Mucosa of gallbladder (tissue), 1 donor: ENCODE measurements at places on chromosomes 4 and X.

- DNase-seq, result no peak
These were observed 370.7 kb downstream of the GPAT3 start for GRCh38 chr4:83906561-83906960.

DNA sequence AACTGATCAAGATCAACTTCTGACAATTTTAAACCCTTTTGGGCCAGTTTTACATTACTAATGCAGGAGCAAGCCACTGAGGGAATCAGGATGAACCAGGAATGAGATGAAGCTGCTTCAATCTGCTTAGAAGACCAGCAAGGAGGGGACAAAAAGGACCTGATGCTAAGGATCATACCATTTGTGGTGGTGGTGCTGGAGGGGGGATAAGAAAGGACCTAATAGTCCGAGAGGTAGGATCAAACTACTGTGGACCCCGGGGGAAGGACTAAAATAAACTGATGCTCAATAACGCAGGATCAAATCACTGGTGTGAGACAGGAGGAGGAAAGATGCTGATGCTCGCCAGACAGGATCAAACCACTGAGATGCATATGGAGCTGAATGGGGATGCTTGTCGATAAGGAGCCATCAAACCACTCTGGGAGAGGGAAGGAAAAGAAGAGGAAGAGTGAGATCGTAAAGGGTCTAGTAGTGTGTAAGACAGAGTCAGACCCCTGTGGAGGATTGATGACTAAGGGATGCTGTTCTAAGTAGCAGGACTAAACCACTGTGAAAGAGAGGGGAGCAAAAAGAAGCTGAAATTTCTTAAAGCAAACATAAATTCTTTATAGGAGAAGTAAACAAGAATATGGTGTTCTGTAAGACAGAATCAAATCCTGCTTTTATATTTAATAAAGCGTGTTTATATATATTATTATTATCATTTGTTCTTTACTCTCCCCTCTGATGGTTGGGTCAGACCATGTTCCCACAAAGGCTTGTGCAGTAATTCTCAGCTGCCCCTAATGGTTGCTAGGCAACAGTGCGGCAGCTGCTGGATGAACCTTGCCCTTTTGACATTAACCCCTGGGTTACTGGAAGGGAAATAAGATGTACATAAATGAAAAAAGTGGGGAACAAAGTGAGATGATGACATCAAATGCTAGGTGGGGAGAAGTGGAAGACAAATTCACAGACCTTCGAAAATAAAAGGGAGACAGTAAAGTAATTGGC lies 432.5 kb upstream of the FGF16 start:
- DNase-seq, result no peak

DNA sequence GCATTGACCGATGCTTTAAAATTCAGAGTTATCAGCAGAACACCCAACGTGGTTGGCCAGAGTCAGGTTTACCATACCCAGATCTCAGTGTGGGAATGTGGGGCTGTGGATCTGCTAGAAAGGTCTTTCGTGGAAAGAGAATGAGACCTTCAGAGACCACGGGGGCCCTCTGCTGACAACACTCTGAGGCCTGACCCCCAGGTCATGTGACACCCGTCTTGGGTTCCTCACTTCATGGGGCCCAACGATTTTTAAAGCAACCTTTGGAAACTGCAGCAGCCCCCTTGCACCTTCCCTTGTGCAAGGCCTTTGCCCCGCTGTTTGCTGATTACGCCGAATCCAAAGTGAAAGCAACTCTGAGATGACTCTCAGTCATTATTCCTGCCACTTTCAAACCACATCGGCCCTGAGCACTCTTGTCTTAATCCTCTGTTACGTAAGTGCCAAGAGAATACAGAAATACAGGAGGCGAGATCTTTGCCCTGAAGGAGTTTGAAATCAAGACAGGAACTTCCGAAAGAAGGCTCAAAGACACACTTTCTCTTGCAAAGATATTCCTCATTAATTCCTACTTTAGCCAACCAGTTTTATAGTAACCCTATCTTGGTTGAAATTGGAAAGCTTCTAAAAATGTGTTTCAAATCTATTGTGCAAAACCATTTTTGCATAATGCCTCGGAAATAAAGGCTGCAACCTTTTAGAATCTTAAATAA lies 88.3 kb downstream of the EVC2 start:
- DNase-seq, result no peak

DNA sequence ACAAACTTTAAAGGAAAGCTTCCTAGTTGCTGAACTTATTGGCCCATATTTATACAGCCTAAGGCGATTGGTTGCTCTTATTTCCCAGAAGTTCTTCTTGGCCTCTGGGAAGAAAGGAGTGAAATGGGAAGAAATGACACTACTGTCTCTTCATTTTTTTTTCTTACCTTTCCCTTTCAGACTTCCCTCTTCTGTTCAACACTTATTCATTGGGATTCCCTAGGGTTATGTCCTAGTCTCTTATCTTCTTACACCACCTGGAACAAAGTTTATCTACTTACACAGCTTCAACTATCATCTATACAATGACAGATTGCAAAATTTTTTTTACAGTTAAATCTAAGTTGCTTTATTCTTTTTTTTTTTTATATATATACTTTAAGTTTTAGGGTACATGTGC lies 68.0 kb downstream of the SNX12 start:
- no peak for DNase-seq

DNA sequence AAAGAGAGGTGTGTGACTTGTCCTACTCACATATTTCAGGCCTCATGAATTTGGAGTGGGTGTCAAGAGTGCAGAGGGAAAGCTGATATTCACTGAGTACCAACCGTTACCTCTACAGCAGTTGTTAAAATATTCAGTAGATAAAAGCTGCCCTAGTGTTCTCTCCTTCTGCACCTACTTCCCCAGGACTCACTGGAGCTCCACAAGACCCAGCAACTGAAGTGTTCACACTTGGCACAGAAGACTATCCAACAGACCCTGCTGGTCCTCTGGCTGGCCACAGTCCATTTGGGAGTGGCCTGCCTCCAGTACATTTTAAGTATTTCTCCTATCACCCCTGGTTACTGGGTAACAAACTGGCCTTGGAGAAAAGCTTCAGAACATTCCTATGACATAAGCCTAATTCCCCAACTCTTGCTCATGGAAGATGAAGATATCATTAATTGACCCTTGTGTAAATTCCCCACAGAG lies 70.8 kb downstream of the PPARGC1A start:
- DNase-seq, result no peak
